MM.1S (cell line): ENCODE measurements at places on chromosomes 5 and 9.
A peak's percentile ranks its signal among the peaks of the same experiment; 100 is the strongest.

- no peak for DNase-seq
- H3K4me1 ChIP-seq, result no peaks in the 10 kb centered on the region
- H3K36me3 ChIP-seq, result no peaks in the 10 kb centered on the region
- no peaks in the 10 kb centered on the region for H3K27me3 ChIP-seq
- H3K4me3 ChIP-seq, result no peak overlapping the region
Measured at GRCh38 chr5:139149477-139150199, 48.5 kb downstream of the SIL1 start.

- H3K36me3 ChIP-seq, result no peaks in the 10 kb centered on the region
- no peak overlapping the region for H3K4me3 ChIP-seq
- no peak overlapping the region for H3K27ac ChIP-seq
- no peaks in the 10 kb centered on the region for H3K4me1 ChIP-seq
- no peak for DNase-seq
- H3K27me3 ChIP-seq, result no peaks in the 10 kb centered on the region
Measured at GRCh38 chr9:3956081-3956671, 343.7 kb downstream of the GLIS3 start.

GRCh38 chr5:54991416-54991815, 6.0 kb upstream of the ESM1 start:
- H3K27ac ChIP-seq, result no peak overlapping the region
- H3K27me3 ChIP-seq, result no peaks in the 10 kb centered on the region
- H3K36me3 ChIP-seq, result no peaks in the 10 kb centered on the region
- no peak overlapping the region for H3K4me3 ChIP-seq

- no peaks in the 10 kb centered on the region for H3K36me3 ChIP-seq
- no peak overlapping the region for H3K4me3 ChIP-seq
- H3K4me1 ChIP-seq, result peaks cover 63% of the 10 kb centered on the region
- no peak overlapping the region for H3K27ac ChIP-seq
Measured at GRCh38 chr9:120934281-120934680, 7.7 kb upstream of the TRAF1 start.

DNA sequence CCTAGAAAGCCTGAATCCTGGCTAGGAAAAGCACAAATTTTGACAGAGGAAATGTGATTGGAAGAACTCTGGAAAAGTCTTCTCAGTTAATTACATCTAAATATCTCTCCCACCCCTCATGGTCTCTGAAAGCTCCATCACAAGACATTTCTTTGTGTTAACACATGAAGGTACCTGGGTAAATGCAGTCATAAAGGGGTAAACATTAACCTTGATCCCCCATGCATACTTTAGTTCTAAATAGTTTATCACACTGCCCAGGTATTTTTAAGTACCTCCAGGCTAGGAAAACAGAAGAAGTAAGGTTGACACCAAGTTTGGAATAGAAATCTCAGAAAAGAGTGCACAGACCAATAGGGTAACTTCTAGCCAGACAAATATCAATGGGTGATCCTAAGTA, 334.5 kb downstream of the PIK3R1 start:
- no peak for DNase-seq
- no peaks in the 10 kb centered on the region for H3K27me3 ChIP-seq
- no peaks in the 10 kb centered on the region for H3K4me1 ChIP-seq
- H3K4me3 ChIP-seq, result no peak overlapping the region

GRCh38 chr9:113592876-113593575, 129.5 kb downstream of the RGS3 start:
- H3K36me3 ChIP-seq, result no peaks in the 10 kb centered on the region
- H3K27me3 ChIP-seq, result no peaks in the 10 kb centered on the region
- H3K4me1 ChIP-seq, result no peaks in the 10 kb centered on the region
- DNase-seq, result no peak
- no peak overlapping the region for H3K4me3 ChIP-seq
- no peak overlapping the region for H3K27ac ChIP-seq

GRCh38 chr9:132020272-132020671, 59.4 kb downstream of the MED27 start:
- H3K4me1 ChIP-seq, result no peaks in the 10 kb centered on the region
- H3K27me3 ChIP-seq, result no peaks in the 10 kb centered on the region
- DNase-seq, result no peak
- no peak overlapping the region for H3K4me3 ChIP-seq
- H3K36me3 ChIP-seq, result no peaks in the 10 kb centered on the region

DNA sequence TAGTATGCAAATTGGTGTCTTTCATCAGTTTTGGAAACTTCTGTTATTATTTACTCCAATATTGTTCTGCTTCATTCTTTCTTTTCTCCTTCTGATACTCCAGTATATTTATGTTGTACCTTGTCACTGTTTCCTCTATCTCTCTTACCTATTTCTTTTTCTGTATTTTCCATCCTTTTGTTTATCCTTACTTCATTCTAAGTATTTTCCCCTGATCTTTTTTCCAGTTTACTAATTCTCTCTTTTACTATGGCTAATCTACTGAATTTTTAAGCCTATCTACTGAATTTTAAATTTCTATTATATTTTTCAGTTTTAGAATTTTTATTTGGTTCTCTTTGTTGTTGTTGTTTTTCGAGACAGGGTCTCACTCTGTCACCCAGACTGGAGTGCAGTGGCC, 7.4 kb downstream of the SMIM3 start:
- no peak overlapping the region for H3K27ac ChIP-seq
- H3K27me3 ChIP-seq, result no peaks in the 10 kb centered on the region
- no peaks in the 10 kb centered on the region for H3K4me1 ChIP-seq
- no peaks in the 10 kb centered on the region for H3K36me3 ChIP-seq
- H3K4me3 ChIP-seq, result no peak overlapping the region

DNA sequence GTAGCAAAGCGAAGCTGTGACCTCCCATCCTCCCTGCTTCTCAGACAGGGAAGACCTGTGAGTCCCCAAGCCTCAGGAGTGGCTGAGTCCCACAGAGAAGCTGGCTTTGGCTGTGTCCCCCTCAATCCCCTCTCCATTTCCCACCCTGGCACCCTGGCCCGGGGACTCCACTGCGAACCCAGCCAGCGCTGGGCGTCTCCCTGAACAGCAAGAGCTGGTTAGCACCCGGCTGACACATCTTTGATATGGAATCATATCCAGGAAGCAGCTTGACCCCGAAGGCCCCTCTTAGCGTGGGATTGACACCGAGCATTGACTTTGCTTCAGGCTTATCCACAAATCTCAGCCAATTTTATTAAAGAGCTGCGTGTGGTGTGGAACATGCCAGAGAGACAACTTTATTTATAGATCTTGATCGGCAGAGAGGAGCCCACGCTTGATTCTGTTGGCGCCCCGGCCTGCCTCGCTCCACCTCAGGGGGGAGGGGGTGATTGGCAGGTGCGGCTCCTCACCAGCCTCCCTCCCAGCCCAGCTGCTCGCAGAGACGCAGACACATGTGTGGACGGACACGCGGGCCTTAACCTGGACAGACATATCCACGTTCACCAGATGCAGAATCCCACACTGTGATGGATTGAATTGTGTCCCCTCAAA, 120.7 kb upstream of the MVB12B start:
- no peaks in the 10 kb centered on the region for H3K27me3 ChIP-seq
- no peak overlapping the region for H3K4me3 ChIP-seq
- no peaks in the 10 kb centered on the region for H3K4me1 ChIP-seq
- no peak for DNase-seq
- no peak overlapping the region for H3K27ac ChIP-seq

DNA sequence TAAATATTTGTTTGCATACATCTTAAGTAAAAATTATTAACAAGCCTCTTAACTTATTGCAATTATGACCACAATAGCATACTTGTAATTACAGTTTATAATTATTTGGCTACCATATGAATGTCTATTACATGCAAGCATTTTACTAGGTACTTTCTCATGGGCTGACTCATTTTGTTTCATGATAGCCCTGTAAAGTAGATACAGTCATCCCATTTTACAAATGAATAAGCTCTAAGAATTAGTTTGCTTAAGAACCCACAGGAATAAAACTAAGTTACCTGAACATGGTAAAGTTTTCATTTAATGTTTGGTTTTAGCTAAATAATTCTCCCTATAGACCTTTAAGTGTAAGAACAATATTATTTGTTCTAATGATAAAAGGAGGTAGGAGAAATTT, 126.6 kb upstream of the IZUMO3 start:
- DNase-seq, result no peak
- no peaks in the 10 kb centered on the region for H3K4me1 ChIP-seq
- H3K27ac ChIP-seq, result no peak overlapping the region
- H3K4me3 ChIP-seq, result no peak overlapping the region
- H3K36me3 ChIP-seq, result no peaks in the 10 kb centered on the region

DNA sequence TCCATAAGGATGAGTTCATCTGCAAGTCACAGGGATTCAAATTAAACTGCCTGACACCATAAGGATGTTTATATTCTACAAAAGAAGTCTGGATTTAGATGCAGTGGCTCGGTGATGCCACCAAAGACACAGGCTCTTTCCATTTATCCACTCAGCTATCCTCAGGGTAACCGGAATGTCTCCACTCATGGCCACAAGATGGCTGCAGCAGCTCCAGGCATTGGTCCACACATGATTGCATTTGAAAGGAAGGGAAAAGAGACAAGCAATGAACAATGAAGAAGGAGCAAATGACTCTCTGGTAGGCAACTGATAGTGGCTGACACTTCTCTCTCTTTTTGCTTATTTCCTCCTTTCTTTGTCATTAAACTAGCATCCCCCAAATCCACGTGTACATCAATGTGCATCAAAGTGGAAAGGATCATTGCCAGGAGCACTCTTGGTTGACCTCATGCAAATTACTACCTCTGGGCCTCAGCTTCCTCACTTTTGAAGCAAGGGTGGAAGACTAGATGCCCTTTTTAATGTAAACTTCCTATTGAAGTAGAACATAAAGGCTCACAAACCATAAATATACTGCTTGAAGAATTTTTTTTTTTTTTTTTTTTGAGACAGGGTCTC, 7.2 kb upstream of the SNX30 start:
- H3K36me3 ChIP-seq, result no peaks in the 10 kb centered on the region
- H3K4me1 ChIP-seq, result no peaks in the 10 kb centered on the region
- H3K27me3 ChIP-seq, result no peaks in the 10 kb centered on the region
- no peak for DNase-seq
- no peak overlapping the region for H3K27ac ChIP-seq
- H3K4me3 ChIP-seq, result no peak overlapping the region

GRCh38 chr5:459562-460272, 16.7 kb downstream of the EXOC3 start:
- H3K27ac ChIP-seq, result no peak overlapping the region
- H3K27me3 ChIP-seq, result no peaks in the 10 kb centered on the region
- H3K36me3 ChIP-seq, result 0 out of 2 replicates have a peak, but pooled peaks cover 4% of the 10 kb centered on the region
- no peak overlapping the region for H3K4me3 ChIP-seq

GRCh38 chr5:57816108-57816507, 333.5 kb upstream of the ACTBL2 start:
- no peak overlapping the region for H3K4me3 ChIP-seq
- H3K27ac ChIP-seq, result no peak overlapping the region
- peaks cover 9% of the 10 kb centered on the region for H3K4me1 ChIP-seq
- no peaks in the 10 kb centered on the region for H3K36me3 ChIP-seq
- DNase-seq, result no peak

DNA sequence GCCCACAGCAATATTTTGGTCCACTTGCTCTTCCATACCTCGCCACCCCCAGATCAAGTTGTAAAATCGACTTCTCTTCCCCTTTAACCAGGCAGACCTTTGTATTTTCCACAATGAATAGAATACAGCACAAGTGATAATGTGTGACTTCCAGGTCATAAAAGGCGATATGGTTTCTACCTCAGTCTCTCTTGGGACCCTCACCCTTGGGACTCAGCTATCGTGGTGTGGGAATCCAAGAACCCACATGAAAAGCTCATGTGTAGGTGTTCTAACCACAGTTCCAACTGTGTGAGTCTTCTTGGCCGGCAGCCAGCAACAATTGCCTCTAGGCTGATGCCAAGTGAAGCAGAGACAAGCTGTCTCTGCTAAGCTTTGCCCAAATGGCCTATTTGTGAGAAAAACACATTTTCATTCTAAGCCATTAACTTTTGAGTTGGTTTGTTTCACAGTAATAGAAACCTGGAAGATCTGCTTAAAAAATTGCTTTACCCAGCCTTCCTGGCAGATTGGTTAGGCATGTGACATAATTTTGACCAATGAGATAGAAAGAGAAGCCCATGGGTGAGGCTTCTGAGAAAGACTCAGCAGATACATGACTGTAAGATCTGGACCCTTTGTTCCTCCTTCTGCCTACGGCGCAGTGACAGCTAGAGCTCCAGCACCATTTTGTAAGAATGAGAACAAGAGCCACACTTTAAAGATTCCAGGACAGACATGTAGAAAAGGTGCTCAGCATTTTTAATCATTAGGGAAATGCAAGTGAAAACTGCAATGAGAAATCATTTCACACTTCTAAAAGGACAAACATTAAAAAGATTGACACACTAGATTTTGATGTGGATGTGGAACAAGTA, 18.3 kb upstream of the MLLT3 start:
- H3K27me3 ChIP-seq, result no peaks in the 10 kb centered on the region
- H3K4me3 ChIP-seq, result no peak overlapping the region
- no peaks in the 10 kb centered on the region for H3K4me1 ChIP-seq
- no peak overlapping the region for H3K27ac ChIP-seq
- peak; percentile 62 for DNase-seq

DNA sequence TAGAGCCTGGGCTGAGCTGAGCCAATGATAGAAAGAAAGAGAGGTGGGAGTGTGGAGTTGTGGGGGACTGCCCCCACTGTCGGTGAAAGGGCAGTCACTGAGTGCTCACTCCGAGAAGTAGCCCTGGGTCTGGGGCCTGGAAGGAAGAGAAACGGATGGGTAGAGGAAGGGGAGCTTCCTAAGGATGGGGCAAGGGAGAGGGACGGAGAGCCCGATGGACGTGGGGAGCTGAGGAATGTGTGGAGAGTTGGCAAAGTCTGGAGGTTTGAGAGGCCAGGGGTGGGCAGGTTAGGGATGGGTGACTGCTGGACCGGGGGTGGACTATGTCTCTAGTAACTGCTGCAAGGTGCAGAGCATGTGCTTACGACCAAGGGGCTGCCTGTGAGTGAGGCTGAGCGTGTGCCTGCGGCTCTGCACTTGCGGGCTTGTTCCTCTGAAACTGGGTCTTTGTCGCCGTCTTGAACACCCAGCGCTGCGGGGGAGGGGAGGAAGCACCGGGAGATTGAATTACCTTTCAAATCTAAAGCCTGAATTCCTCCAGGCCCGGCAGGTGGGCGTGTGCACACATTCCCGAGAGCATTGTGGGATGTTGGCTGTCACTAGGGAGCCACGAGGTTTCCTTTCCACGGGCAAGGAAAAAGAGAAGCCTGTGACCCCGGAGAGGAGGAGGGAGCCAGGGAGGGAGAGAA, 76.4 kb upstream of the ARAP3 start:
- H3K36me3 ChIP-seq, result no peaks in the 10 kb centered on the region
- no peaks in the 10 kb centered on the region for H3K4me1 ChIP-seq
- no peak overlapping the region for H3K27ac ChIP-seq
- DNase-seq, result no peak

GRCh38 chr9:2664174-2665065, 42.8 kb downstream of the VLDLR start:
- H3K27me3 ChIP-seq, result no peaks in the 10 kb centered on the region
- no peaks in the 10 kb centered on the region for H3K36me3 ChIP-seq
- H3K27ac ChIP-seq, result no peak overlapping the region
- DNase-seq, result no peak
- no peak overlapping the region for H3K4me3 ChIP-seq
